IMR-90 (cell line): ENCODE measurements at places on chromosomes 16 and 17. TPM values are rescaled to one million over a fixed set of nuclear protein-coding genes. Genes with fewer than 3 reads are reported as not detected.

MPP2 gene
- polyA plus RNA-seq = 3.8 TPM in 2 replicates

RND2 gene
- polyA plus RNA-seq = 1.8 and 1.9 TPM in 2 replicates

CACNG5 gene
- not detected in 2 replicates for polyA plus RNA-seq

STX1B gene
- 11.4 and 14.9 TPM in 2 replicates for polyA plus RNA-seq

ZFP3 gene
- 0.60 and 0.75 TPM in 2 replicates for polyA plus RNA-seq

PYDC1 gene
- polyA plus RNA-seq = not detected in 2 replicates

DNA sequence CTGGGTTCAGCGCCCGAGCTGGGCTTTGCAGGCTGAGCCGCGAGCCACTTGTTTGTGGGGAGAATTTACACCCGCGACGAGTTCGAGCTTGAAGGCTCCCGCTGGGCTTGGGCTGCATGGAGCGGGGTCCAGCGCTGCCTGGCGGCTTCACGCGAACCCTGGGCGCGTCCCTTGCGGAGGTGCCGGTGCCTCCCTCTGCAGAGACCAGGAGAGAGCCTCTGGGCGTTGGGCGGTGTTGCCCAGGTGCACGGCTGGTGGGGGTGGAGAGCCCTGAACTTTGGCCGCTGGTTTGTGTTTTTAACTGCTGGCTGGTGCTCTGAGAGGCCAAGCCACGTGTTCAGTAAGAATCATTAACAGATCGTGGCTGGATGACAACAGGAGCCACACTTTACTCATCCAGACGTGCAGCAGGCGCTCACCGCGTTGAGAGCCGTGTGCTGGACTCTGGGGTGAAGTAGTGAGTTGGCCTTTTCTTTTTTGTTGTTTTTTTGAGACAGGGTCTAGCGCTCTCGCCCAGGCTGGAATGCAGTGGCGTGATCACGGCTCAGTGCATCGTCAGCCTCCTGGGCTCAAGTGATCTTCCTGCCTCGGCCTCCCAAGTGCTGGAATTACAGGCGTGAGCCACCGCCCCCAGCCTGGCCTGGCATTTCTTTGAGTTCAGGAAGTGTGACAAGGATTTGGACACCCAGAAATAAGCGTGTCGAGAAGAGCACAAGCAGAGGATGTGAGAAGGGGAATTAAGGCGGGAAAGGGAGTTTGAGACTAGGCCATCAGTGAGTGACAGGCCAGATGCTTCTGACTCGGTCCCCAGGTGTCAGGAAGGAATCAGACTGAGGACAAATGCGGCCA is 827 bp downstream of the CDK10 start:
- DNase-seq = peak; percentile 52
- peak overlapping the region; percentile 78 for H3K4me3 ChIP-seq
- peak overlapping the region; percentile 69 for H3K27ac ChIP-seq
- peaks cover 3% of the 10 kb centered on the region for H3K4me1 ChIP-seq

GRCh38 chr17:59375857-59376256 is 44.4 kb downstream of the YPEL2 start:
- peaks cover 18% of the 10 kb centered on the region for H3K4me1 ChIP-seq
- no peak for DNase-seq
- no peak overlapping the region for H3K4me3 ChIP-seq

DNA sequence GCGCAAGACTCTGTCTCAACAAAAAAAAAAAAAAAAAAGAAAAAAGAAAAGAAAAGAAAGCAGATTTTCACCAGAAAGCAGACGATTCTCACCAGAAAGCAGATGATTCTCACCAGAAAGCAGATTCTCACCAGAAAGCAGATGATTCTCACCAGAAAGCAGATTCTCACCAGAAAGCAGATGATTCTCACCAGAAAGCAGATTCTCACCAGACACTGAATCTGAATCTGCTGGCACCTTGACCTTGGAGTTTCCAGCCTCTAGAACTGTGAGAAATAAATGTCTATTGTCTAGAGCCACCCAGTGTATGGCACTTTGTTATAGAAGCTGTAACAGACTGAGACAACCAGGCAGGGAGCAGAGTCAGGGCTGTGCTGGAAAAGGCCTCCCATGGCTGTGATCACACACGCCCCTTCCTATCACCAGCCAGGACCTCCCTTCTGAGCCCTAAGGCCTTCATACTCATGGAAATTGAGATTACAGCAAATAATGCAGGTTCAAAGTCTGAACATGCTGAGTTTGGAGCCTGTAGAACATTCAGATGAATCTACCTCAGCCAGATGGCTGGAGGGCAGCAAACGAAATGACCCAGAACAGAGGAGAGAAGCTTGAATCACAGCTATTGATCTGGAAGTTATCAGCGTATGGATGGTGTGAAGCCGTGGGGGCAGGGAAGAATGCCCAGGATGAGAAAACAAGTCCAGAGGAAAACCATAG is 309.3 kb downstream of the SLC39A11 start:
- no peak overlapping the region for H3K4me3 ChIP-seq
- H3K27me3 ChIP-seq = no peaks in the 10 kb centered on the region
- H3K27ac ChIP-seq = no peak overlapping the region
- H3K36me3 ChIP-seq = no peaks in the 10 kb centered on the region

DNA sequence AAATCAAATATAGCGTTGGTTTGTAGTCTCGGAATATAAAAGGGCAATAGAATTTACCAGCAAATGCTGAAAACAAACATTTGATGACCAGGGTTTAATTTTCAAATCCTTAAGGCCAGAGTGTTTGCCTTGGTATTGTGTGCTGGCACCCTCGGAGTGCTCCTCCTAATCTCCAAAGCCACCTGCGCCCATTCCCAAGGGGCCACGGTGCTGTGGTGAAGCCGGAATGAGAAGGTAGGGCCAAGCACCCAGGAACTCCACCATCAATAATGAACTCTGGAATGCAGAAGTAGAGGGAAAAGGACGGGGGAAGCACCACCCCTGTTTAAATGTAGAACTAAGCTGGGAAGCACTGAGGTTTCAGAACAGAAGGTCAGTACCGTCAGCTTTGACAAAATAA is 51.9 kb downstream of the COG7 start:
- DNase-seq = no peak
- H3K4me1 ChIP-seq = peaks cover 10% of the 10 kb centered on the region; the same call in 1 of the 2 replicates
- no peak overlapping the region for H3K4me3 ChIP-seq
- peaks cover 56% of the 10 kb centered on the region for H3K36me3 ChIP-seq

DNA sequence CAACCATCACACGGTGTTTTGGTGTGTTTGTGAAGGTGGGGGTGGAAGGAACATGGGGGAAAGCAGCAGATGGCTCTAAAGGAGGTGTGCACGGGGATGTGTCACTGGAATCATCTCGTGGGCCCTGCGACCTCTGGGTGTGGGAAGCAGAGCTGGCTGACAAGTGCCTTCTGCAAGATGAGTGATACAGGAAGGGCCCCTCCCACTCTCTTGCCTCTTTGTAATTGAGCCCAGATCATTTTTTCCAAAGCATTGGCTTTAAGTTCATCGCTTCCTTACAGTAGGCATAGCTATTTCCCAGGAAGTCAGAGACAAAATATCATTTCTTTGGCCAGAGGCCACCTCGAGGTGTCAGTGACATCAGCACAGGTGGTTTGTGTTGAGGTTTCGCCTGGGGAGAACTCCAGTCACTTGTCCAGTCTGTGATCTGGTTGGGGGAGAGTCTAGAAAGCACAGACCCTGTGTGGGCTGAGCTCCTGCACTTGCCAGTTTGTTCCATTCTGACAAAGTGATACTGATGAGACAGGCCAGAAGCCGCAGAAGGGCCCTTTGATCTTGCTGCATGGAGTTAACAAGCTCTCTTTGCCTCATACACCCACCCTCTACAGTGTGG is 20.6 kb upstream of the SNTB2 start:
- H3K27me3 ChIP-seq = no peaks in the 10 kb centered on the region
- DNase-seq = peak; percentile 82
- H3K27ac ChIP-seq = peak overlapping the region; percentile 25

DNA sequence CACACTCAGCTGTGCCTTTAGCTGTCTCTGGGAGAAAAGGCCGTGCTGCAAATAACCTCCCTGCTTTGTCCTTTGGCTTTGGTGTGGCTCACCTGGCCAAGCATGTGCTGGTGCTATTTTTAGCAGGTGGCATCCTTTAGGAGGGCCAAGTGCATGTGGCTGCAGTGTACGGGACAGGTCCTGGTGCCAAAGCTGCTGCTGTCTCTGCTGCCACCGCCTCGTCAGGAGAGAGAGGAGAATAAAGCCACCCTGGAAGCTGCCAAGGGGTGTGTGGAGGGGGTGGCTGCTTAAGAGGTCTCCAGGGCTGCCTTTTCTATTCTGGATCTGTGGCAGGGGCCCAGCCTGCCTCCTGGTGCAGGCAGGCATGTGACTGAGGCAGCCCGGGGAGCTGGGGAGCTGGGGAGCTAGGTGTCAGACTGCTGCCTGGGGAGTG is 6.2 kb downstream of the AKAP1 start:
- no peak for DNase-seq
- H3K4me1 ChIP-seq = peaks cover 1% of the 10 kb centered on the region; the same call in 1 of the 2 replicates
- H3K27ac ChIP-seq = no peak overlapping the region
- H3K27me3 ChIP-seq = no peaks in the 10 kb centered on the region
